ENCODE measurements at places on chromosomes 11 and 22. TPM values are rescaled to one million over a fixed set of nuclear protein-coding genes. Genes with fewer than 3 reads are reported as not detected.
A peak's percentile ranks its signal among the peaks of the same experiment; 100 is the strongest.

DNA sequence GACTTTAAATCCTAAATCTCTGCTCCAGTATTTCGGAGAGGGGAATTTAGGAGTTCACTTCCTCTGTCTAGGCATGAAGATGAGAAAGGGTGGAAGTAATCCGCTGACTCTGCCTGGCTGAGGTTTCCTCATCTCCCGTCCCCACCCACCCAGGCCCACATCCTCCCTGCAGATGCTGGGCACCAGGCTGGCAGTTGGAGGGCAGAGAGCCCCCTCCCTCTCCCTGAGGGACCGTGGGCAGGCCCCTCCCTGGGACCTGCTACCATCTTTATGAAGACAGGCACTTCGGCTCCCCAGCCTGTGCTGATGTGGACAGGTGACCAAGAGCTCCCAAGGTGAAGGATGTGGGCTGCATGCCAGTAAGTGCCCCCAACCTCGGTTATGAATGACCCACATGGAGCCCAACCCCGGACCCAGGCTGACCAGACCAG, 6.7 kb downstream of the CASTOR1 start:
- DNase-seq = no peak

GRCh38 chr22:29799217-29799680, 32.1 kb downstream of the UQCR10 start:
- peak; percentile 99 for DNase-seq

Gene P2RX3
- total RNA-seq = not detected

DNA sequence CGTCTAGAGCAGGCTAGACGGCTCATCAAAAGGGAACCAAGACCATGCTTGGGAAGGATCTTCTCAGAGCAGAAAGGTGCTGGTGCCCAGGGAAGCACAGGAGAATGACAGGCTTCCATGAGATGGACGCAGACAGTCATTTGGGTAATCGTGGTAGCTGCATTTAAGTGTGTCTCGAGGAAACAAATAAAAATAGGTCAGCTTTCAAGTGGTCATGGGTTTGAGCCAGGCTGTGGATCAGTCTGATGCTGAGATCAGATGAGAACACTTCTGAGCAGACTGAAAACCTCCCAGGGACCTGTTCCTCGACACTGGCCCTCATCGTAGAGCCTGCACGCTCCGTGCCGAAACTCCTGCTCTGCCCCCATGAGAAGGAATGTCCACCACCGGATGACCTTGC, 4.7 kb downstream of the CARS1 start:
- DNase-seq = no peak

Gene SLC22A24
- not detected for total RNA-seq

GRCh38 chr11:134339756-134340155, 8.0 kb downstream of the GLB1L2 start:
- DNase-seq = no peak

DNA sequence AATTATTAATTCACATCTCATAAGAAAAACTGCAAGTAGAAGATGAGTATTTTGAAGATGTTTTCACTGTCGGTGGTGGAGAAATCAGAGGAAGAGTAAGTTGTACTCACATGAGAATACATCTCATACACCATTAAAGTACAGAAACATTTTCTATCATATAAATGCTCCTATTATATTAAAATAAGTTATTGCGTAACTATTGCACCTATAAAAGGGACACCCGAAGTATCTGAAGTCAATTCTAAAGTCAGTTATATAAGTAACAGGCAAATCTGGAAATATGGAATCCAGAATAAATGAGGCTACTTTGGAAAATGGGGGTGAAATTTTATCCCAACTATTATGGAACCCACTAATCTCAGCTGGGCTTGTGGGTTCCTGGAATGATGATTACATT, 103.3 kb downstream of the FAM76B start:
- DNase-seq = no peak

- DNase-seq = no peak
Measured at GRCh38 chr11:90803831-90804230, 581.0 kb upstream of the CHORDC1 start.

Gene NXPE2
- not detected for total RNA-seq

DNA sequence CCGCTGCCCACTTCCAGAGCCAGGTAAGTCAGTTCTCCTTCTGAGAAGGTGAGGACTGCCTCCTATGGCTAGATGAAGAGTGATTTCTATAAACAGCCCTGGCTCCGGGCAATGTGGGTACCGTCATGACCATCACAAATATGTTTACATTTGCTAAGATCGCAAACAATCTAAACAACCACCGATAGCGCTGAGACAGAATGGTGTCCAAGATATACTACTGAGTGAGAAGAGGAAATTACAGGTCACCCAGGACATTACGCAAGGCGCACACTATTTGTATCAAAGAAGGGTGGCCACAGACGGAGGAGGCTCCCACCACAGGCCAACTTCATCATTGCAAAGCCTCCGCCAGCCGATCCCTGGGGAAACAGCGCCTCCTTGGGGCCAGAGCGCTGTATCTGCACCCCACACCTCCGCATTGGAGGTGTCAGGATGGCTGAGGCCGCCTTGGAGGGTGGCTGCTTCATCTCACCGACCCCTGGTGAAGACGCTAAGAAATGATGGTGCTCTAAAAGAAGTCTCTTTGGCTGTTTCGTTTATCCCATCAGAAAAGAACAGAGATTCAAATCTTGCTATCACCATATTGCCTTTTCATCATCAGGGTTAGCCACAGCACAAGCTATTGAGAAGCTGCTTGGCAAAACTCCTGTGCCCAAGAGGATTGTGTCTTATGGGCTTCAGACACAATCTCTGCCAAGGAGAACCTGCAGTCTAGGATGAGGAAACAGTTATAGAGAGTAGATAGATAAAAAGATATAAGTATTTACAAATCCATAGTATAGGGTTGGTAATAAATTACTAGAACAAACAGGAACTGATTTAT, 12.3 kb upstream of the ASRGL1 start:
- DNase-seq = peak; percentile 49

Gene RASD2
- not detected for total RNA-seq

DNA sequence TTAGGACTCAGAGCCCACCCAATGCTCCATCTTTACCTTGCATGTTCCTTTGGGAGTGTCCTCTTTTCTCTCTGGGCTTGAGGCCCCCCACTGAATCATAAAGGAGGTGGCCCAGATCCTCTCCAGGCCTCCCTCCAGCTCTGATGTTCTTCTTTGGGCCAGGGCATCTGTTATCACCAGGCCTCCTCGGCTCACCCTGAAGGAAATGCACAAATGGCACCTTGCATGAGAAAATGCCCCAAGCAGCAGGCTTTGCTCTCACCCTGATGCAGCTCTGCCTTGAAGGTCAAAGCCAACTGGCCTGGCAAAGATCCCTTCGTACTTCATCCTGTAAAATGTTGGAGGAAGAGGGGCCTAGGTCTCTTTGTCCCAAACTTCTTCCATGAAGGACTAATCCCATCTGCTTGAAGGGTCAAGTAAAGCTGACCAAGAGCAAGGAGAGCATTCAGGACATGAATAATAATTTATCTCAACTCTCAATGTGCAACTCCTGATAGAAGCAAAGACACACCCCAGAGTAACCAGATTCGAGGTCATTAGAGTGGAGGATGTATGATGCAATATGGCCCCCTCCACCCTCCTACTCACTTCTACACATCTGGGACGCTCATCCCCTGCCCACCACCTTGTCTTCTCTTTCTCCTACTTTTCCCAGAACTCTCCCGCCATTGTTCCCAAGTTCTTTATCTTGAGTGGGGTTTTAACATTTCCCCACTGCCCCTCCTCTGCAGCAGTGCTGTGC, 9.5 kb downstream of the APOL6 start:
- DNase-seq = no peak

DNA sequence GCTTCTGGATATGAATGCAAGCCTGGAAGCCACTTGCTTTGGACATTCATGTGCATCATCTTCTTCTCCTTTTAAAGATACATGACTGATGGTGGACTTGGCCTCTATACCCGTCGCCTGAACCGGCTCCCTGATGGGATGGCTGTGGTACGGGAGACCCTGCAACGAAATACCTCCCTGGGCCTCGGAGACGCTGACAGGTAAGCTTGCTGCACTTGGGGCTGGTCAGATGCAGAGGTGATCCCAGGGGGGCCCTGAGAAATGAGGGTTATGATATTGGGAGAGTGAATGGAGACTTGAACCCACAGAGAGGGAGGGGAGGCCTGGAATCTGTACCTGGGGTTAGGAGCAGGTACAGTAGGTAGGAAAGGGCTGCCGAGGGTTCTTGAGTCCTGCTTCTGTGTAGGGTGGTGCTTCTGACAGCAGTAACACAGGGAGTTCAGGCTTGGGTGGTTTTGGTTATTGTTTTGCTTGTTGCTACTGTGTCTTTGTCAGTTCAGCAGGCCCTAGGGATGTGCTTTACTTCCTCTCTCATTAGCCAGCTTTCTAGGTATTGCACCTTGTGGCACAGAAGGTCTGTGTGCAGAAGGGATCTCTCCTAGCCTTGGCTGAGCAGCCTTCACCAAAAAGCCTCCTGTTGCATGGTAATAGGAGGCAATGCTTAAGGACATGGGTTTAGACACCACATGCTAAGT, 176.1 kb downstream of the DBX1 start:
- no peak for DNase-seq

GRCh38 chr11:120520091-120520822, 8.7 kb downstream of the GRIK4 start:
- DNase-seq = no peak

GRCh38 chr11:87185228-87185627, 147.5 kb downstream of the TMEM135 start:
- DNase-seq = no peak

DNA sequence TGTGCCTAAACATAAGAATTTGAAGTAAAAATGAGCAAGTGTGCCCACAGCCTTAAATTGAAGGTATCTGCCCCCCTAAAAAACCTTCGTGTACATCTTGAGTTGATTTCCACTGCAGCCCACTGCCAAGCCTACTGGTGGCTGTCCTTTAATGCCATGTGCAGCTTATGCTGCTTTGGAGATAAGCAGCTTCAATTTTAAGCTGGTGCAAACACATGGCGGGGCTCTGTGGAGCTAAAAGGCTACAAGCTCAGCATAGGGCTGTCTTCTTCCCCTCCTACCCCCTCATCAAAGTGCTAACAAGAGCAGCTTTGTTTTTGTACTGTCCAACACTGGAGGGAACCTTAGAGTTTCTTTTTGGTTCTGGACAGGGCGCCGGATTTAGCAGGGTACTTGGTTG, 128.5 kb upstream of the LMO1 start:
- no peak for DNase-seq

- no peak for DNase-seq
Measured at GRCh38 chr11:108167624-108168023, 46.3 kb downstream of the ACAT1 start.

GRCh38 chr11:67731583-67731982, 57.2 kb upstream of the ALDH3B2 start:
- DNase-seq = no peak

DNA sequence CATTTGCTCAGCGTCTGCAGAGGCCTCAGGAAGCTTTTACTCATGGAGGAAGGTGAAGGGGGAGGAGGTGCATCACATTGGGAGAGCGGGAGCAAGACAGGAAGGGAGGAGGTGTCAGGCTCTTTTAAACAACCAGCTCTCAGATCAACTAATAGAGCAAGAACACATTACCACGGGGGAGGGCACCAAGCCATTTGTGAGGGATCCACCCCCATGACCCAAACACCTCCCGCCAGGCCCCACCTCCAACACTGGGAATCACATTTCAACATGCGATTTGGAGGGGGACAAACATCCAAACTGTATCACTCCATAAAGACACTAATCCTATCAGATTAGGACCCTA, 18.9 kb upstream of the THY1 start:
- no peak for DNase-seq

Gene C11orf21
- not detected for total RNA-seq

DNA sequence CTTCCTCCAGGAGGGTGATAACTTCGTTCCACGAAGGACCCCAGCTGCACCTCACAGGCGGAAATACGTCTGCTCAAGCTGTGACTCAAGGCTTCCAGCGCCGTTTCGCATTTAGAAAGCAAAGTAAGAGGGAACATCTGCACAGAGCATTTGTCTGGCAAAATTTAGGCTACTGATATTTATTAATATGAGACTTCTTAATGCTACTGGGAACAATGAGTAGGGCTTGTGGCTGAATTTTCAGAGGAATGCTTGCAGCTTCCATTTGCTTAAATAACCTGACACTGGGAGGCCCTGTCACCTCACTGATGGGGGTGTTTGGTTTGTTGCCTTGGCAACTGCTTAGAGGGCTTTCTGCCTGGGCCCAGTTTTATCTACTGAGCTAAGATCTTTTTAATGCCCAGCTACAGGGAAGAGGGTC, 14.7 kb upstream of the ST14 start:
- no peak for DNase-seq

GRCh38 chr22:45493286-45493771, 9.4 kb upstream of the FBLN1 start:
- peak; percentile 80 for DNase-seq

GRCh38 chr11:114556135-114556534, 3.5 kb downstream of the NXPE1 start:
- DNase-seq = no peak

DNA sequence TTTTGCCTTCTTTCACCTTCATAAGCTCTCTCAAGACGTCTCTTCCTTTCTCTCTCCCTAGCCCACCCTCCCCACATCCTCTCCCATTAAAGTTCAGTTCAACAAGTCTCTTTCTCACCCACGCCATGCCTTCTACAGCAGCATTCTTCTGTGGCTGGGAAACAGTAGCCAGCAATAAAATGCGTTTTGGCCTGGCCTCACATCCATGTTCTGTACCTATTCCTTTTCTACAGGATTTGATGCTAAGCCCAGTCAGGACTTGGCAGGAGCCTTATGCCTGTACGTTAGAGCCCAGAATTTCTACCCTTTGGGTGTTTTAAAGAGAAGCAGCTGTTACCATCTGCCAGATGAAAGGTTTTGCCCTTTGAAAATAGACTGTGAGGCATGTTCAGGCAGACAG, 7.1 kb upstream of the CD44 start:
- DNase-seq = no peak

GRCh38 chr11:106708348-106708747, 309.9 kb downstream of the GUCY1A2 start:
- no peak for DNase-seq

- no peak for DNase-seq
Measured at GRCh38 chr11:114087025-114087424, 27.5 kb downstream of the ZBTB16 start.

DNA sequence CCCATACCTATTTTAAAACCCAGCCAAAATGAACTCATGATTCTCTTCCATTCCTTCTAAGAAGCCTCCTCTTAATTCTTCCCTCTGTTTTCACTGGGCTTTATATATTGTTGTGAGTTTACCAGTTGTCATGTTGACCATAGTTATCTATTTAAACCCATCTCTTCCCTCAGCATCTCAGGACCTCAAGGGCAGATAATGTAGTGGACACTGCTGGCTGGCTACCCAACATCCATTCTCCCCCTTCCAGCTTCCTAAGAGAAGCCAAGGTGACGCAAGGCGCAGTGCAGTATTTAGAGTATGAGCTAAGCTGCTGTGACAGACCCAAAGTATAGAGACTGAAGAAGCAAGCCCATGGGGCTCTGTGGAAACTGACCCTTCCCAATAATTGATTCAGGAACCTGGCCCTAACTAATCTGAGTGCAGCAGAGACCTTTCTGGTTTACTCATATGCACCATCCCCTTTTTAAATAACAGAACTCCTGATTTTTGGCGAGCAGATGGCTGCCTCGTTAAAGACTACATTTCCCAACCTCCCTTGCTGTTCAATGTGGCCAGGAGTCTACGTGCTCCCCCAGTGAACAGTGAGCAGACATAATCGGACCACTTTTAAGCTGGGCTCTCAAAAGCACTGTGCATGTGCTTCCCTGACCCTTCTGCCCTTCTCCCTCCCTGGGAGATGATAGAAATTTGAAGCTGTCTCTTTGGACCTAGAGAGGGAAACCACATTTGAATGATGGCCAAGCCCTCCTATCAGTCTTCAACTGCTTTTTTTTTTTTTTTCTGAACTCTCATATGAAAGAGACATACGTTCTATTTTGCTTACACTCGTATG, 28.1 kb upstream of the CREB3L1 start:
- DNase-seq = peak; percentile 55

Measured in fibroblast of villous mesenchyme (primary cell).